ENCODE measurements at places on chromosomes 13 and 19.
A peak's percentile ranks its signal among the peaks of the same experiment; 100 is the strongest.

GRCh38 chr19:29565171-29565570 lies 39.4 kb downstream of the VSTM2B start:
- no peak for DNase-seq

- no peak for DNase-seq
Observed at GRCh38 chr19:55909801-55910200, 22.3 kb downstream of the NLRP13 start.

DNA sequence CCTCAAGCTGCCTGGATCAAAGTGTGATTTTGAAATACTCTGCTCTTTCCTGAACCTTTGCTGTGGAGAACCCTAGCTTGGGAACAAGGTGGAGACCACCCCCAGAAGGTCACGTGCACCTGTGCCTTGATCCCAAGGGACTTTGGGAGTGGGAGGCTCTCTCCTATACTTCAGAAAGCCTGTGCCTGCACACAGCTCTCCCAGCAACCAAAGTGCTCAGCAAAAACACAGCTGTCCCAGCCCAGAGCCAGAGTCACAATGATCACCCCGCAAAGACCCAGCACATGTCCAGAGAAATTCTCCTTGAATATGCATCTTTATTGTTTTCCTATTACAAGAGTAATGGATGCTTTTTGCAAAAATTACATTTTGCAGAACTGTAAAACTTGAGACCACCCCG lies 43.4 kb downstream of the TNFRSF19 start:
- DNase-seq, result no peak

DNA sequence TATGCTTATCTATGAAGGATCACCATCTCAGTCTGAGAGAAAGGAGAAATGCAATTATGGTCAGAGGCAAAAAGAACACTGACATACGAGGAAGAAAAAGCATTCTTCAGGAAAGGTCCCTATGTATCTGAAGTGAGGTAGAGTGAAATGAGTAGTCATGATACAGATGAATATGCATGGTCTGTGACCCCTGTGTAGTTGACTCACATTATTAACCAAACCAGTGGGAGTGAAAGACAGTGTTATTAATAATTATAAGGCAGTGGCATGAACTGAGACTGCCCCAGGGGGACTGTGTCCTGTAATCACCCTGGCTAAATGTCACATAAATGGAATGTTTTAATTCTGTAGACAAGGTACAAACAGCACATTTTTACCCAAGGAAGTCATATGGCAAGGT lies 1320.2 kb upstream of the PCDH9 start:
- no peak for DNase-seq

GRCh38 chr13:28510542-28510941 lies 15.6 kb upstream of the FLT1 start:
- DNase-seq, result no peak

- no peak for DNase-seq
Observed at GRCh38 chr13:56687131-56687530, 453.6 kb upstream of the PRR20A start.

DNA sequence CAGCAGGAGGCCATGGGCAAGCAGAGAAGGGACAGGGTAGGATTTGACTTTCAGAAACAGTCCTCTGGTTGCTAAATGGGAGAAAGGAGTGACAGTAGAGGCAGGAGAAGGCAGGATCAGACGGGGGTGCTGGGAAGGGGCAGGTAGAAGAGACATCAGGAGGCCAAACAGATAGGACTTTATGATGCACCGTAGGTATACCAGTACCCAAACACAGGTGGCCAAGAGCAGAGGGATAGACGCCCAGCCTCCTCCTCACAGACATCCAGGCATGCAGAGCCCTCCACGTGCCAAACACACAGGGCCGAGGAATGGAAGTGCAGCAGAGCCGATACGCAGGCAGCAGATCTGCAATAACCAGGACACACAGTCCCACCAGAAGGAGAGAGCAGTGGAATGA lies 1.3 kb upstream of the AXL start:
- DNase-seq, result no peak

- DNase-seq, result no peak
Observed at GRCh38 chr13:114259974-114260373, 21.4 kb upstream of the UPF3A start.

DNA sequence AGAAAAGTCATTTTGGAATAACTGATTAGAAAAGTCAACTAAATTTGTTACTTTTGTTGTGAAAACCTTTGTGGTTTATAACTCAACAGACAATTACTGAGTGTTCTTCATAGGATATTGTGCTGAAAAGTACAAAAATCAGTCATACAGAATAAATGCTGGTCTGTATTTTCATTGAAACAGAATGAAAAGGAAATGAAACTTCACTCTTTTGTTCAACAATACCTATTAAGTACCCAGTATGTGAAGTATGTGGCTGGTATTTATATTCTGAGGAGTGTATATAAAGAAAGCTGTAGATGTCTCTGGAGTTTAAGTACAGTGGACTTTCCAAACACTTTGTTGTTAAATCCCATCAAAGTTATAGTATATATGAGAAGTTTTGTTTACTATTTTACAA lies 828.4 kb upstream of the ATXN8OS start:
- no peak for DNase-seq

GRCh38 chr13:41007744-41008128 lies 11.4 kb downstream of the ELF1 start:
- no peak for DNase-seq

GRCh38 chr13:30869491-30869890 lies 36.6 kb upstream of the MEDAG start:
- peak; percentile 84 for DNase-seq

GRCh38 chr19:14731200-14731599 lies 41.4 kb downstream of the ZNF333 start:
- no peak for DNase-seq

DNA sequence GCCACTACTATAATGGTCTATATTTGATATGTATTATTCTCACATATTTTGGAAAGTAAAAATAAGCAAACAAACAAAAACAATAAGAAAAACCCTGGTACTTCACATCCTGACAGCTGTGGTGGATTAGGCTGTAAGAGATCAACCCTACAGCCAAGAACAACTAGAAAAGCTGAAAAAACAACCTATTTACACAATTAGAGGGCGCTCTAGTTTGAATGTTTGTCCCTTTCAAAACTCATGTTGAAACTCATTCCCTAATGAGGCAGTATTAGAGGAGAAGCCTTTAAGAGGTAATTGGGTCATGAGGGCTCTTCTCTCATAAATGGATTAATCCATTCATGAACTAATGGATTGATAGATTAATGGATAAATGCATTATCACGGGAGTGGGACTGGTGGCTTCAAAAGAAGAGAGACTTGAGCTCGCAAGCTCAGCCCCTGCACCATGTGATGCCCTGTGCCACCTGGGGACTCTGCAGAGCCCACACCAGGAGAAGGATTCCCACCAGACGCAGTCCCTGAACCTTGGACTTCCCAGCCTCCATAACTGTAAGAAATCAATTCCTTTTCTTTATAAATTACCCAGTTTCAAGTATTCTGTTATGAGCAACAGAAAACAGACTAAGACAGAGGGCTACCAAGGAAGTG lies 733.9 kb upstream of the ARGLU1 start:
- DNase-seq, result no peak

GRCh38 chr19:12777217-12778016 lies 2.1 kb upstream of the HOOK2 start:
- DNase-seq, result peak; percentile 86

All from right cardiac atrium (tissue), 5 donors.